T-helper 1 cell (primary cell): ENCODE measurements at places on chromosomes 11 and 22.

DNA sequence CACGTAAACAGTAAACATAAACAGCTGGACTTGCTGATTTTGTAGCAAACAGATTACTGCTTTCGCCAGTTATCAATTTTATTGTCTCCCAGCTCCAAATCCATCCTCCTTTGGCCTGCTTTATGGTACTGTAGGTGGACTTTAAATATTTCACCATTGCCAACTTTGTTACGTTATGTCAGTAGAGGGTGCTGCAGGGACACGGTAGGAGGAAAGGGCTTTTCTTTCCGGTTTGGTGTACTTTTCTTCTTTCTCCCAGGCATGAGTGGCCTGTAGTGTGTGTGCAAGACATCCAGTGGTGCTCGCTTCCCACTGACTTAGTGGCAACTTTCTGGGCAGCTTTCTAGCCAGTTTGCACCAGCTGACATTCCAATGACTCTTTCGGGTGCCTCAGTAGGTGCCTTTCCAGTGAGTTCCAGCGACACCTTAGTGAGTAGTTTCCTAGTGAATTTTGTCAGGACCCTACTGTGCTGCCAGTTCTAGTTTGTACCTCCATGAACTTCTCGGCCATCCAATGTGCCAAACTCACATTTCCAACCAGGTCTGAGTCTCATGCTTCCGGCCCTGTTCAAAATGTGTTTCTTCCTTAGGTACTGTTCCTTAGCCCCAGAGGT is 267.6 kb upstream of the TENM4 start:
- DNase-seq: no peak

- DNase-seq: no peak
Observed at GRCh38 chr22:42805016-42805997, 51.8 kb downstream of the ARFGAP3 start.

DNA sequence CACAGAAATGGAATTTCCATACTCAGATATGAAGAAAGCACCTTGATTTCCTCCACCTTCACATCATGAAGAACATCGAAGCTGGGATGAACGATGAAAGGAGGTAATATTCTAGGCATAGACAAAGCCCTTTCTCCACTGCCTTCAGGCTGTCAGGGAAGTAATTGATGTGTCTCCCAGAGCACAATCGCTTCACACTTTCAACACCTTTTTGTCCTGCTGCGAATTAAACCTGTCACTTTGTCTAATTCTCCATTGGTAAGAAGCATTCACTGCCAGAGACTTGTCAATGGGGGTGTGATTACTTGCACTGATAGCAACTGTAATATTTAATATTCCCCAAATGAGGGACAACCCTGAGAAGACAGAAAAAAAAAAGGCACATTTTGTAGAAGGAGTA is 260.1 kb downstream of the ETS1 start:
- DNase-seq: no peak

DNA sequence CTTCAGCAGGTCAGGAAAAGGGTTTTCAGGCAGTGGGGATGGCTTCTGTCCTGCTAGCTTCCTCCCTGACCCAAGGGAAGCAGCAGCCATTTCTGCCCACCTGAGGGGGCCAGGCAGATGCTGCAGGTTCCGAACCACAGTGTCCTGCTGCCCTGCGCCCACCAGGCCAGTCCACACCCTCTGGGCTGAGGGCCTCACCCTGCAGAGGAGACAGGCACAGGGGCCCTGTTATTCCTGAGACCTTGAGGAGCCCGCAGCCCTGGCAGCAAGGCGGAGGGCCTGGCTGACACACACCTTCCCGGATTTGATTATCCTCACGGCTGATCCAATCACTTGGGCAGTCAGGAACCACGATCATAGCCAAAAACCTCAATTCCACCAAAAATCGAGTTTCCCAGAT is 725.8 kb downstream of the BRD1 start:
- DNase-seq: no peak

GRCh38 chr11:47913529-47914244 is 65.5 kb upstream of the NUP160 start:
- no peak for DNase-seq

DNA sequence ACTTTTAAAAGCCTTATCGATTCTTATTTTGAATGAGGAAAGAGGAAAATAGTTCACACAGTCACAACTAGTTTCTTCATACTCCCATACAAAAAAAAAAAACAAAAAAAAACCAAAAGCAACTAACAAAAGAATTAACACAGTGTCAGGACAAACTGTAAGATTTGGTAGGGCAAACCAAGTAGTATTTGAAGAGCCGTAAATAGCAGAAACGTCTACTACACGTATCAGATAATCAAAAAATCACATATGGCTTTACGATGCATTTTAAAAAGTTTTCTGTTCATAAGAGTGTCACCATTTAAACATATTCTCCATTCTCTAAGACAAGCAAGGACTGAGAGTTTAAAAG is 2.3 kb downstream of the PICALM start:
- no peak for DNase-seq

DNA sequence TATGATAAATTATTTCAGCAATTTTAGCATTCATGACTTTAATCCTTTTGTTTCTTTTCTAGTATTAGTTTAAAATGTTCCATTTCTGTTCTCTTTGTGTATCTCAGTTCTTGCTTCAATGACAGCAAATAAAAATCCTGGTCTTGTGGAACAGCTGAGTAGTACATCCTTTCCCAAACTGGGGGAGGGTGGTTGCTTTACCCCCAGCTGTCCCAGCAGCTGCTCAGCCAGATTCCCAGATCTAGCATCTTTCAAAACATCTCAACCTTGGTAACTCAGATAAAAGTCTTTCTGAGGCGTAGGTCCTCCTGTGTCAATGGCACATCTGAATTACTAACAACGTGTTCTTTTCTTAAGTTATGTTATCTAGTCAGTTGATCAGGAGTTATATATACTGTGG is 72.2 kb upstream of the GRK2 start:
- no peak for DNase-seq

DNA sequence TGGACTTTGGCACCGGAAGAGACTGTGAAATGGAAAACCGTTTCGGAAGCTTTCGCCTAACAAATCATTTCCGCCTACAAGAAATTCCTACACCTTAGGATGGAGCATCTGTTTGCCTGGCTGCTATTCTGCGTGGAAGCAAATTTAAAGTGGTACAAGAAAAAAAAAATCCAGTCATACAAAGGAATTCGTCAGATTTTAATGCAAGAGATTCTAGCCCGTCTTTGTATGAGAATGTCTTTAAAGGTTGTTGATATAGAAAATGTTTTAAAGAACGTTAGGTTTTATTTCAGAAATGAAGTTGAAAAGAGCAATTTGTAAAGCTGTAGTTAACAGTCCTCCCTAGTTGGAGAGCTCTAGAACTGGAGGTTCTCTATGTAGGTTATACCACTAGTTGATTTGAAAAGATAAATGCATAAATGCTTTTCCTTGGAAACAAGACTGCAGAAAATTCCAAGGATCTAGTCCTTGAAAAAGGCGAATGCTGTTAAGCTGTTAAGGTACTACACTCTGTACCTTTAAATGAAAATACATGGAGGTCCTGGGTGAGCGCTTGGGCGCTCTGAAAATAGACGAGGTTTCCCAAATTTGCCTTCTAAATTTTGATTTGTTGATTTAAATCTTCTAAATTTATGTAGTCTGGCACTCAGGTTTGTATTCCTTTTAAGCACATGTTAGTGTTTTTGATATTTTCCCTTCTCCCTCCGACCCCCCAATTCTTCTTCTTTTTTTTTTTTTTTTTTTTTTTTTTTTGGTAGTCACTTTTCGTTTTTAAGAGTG is 2.4 kb downstream of the NCR3LG1 start:
- DNase-seq: no peak

- no peak for DNase-seq
Observed at GRCh38 chr11:45794169-45794568, 10.8 kb upstream of the SLC35C1 start.

- DNase-seq: no peak
Observed at GRCh38 chr11:47863189-47863897, 15.2 kb upstream of the NUP160 start.

GRCh38 chr22:35174401-35175038 is 82.8 kb upstream of the HMGXB4 start:
- no peak for DNase-seq
